ENCODE measurements at places on chromosomes 7 and 10.

DNA sequence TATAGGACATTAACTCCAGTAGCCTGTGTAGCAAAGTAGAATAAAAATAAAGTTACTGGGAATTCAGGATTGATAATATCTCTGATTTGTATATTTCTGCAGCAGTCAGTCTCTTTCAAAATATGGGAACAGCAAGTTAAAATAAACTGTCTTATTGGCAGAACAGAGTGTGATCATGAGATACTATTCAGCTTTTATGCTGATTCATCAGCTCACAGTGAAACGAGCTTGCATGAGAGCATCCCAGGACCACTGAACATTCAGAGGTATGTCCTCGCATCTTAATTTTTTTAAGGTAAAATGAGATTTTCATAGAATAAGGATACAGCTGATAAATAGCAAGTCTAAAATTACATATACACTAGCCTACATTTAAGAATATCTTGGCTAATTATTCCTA lies 282.5 kb upstream of the MYO3A start:
- DNase-seq, result no peak

GRCh38 chr10:123621492-123621891 lies 44.7 kb upstream of the GPR26 start:
- no peak for DNase-seq

DNA sequence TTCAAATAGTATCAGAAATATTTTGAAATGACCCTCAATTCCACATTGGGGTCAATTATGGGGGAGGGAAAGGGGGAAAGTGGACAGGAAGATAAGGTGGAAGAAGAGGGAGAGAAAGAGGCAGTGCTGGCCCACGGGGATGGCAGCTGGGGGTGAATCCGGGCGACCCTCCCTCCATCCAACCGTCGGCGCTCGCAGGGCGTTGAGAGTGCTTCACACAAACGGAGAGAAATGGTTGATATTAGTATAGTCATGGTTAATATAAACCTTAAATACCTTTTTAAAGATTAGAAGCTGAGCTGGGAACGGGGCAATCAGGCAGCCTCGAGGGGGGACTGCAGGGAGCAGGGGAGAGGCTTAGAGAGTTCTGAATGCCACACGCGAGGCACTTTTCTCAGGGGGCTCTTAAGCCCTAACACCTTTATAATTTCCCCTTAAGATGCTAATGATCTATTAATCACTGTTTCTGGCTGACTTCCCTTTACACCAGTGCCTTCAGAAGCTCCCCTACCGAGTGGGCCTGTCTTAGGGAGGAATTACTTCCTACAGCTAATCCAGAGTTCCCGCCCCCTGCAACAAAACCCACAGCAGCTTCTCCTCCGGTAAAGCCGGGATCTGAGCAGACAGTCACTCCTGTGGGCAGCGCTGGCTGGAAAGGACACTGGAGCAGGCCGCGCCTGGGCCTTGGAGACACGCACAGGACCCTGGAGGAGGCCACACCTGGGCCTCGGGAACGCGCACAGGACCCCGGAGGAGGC lies 39.5 kb downstream of the PRKAG2 start:
- no peak for DNase-seq

GRCh38 chr7:71243736-71244410 lies 111.9 kb downstream of the GALNT17 start:
- DNase-seq, result no peak

DNA sequence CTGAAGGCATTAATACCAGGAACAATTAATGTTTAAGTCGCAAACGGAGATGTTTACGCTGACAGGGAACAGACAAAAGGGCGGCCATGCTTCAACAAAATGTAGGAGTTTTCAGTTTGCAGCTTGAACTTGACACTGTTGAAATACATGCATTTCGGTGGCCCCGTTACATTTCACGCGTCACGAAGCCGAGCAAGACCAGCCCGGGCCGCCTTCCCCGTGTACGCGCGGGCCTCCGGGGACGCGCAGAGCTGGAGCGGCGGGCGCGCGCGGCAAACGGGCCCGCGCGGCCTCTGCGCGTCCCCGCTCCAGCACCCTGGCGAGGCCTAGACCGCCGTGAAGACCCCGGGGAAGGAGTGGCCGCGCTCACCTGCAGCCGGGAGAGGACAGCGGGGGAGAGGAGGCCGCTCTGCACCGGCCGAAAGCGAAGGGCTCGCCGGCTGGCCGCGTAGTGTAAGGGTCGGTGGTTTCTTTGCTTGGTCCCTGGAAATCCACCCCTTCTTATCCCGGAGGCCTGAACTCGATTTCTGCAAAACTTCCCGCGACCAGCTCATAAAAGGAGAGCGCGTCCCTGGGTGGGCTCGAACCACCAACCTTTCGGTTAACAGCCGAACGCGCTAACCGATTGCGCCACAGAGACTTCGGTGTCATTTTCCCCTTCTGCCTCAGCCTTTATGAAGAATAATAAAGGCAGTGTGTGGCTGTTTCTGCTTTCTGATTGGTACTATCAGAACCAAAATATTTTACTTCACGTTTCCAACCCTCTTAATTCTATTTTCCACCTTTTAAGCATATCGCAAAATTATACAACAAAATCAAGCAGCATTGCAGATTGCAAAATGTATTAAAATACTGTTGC lies 11.4 kb upstream of the EBLN1 start:
- DNase-seq, result peak; percentile 89

DNA sequence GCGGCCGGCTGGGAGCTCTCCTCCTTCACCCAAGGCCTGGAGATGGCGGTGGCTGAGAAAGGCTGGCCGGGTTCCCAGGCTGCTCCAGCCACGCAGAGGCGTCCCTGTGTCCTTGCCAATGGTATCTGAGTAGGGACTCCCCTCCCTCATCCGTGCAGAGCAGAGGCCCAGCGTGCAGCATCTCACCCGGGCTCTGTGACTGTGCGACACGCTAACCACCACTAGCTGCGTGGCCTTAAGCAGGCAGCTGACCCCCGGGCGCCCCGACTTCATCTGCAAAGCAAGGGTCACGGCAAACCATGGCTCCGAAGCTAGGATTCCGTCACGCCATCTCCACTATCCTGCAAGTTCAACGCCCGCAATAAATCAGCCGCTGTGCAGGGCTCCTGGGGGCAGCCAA lies 47.2 kb upstream of the TNRC18 start:
- DNase-seq, result no peak

GRCh38 chr10:80900661-80901060 lies 363.0 kb downstream of the SH2D4B start:
- DNase-seq, result no peak

- no peak for DNase-seq
Measured at GRCh38 chr10:112409299-112409698, 35.4 kb downstream of the ACSL5 start.

DNA sequence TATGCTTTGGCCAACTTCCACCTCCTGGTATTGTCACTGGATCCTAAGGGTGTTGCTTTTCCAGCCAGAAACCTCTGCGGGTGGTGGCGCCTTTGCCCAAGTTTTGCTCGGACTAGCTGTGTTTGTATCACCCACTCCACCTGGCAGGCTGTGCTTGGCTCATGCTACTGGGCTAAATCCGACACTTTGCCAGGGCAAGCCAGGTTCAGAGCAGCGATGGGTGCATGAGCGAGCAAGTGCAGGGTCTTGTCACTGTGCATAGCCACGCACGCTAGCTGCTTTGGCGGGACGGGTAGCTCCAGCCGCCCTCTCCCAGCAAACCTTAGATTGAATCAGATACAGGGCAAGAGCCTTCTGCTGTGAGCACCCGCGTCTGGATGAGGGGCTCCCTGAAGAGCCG lies 737.5 kb downstream of the PCDH15 start:
- no peak for DNase-seq

All from left lung (tissue), 14 donors.